ENCODE measurements at places on chromosomes 12 and 14. TPM values are rescaled to one million over a fixed set of nuclear protein-coding genes. Genes with fewer than 3 reads are reported as not detected.

Gene POLE2
- 0.38 TPM for total RNA-seq

Gene DYRK2
- total RNA-seq = 45.8 TPM

Gene TMEM132D
- not detected for total RNA-seq

Gene SMIM41
- 0.35 TPM for total RNA-seq
